ENCODE measurements at places on chromosomes 11 and 22.
A peak's percentile ranks its signal among the peaks of the same experiment; 100 is the strongest.

DNA sequence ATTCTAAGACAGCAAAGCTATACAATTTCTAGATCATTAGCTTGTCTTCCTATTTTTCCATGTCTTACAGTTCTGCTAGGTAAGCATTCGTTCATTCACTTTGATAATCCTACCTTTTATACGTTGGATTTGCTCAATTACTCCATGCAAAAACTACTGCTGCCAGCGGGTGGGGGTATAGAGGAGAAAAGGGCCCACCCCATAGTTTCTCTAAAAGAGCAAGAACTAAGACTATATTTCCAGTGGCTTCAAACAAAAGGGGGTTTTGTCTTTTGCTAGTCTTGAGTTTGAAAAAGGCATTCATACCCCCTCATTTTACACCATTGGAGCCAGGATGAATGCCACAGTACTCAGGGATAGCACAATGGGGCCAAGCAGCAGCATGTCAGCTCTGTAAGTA is 155.7 kb downstream of the WT1 start:
- H3K27ac ChIP-seq = no peak overlapping the region
- peaks cover 35% of the 10 kb centered on the region for H3K27me3 ChIP-seq
- no peak for DNase-seq
- no peaks in the 10 kb centered on the region for H3K36me3 ChIP-seq
- no peaks in the 10 kb centered on the region for H3K4me1 ChIP-seq
- H3K4me3 ChIP-seq = no peak overlapping the region

DNA sequence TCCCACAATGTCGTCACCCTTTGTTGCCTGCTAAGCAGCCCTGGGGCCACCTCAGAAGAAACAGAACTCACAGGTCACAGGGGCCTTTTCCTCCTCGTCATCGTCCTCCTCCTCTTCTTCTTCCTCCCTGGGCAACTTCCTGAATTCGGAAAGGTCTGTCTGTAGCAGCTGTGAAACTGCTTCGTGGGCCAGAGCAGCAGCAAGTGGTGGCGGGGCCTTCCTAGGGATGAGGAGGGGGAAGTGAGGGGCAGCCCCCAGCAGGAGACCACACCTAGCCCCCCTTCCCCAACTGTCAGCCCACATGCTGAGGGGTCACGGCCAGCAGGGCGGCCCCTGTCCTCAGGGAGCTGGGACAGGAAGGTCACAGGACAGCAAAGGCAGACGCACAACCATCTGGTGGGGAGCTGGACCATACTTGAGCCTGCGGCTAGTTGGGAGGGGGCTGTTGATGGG is 13.2 kb downstream of the PPM1F start:
- no peak for DNase-seq
- H3K27ac ChIP-seq = peak overlapping the region; percentile 90
- no peaks in the 10 kb centered on the region for H3K27me3 ChIP-seq
- H3K4me1 ChIP-seq = peaks cover 48% of the 10 kb centered on the region
- H3K4me3 ChIP-seq = no peak overlapping the region

GRCh38 chr22:27476729-27477128 is 324.8 kb downstream of the MN1 start:
- no peak overlapping the region for H3K4me3 ChIP-seq
- H3K36me3 ChIP-seq = no peaks in the 10 kb centered on the region
- no peaks in the 10 kb centered on the region for H3K27me3 ChIP-seq

GRCh38 chr11:9277176-9277575 is 12.0 kb upstream of the DENND5A start:
- H3K4me3 ChIP-seq = no peak overlapping the region
- peaks cover 13% of the 10 kb centered on the region for H3K36me3 ChIP-seq

- peaks cover 12% of the 10 kb centered on the region for H3K36me3 ChIP-seq
- no peaks in the 10 kb centered on the region for H3K27me3 ChIP-seq
- no peak overlapping the region for H3K4me3 ChIP-seq
These were observed 71.0 kb downstream of the AMBRA1 start for GRCh38 chr11:46522682-46523281.

- H3K36me3 ChIP-seq = peaks cover 84% of the 10 kb centered on the region
- H3K27ac ChIP-seq = no peak overlapping the region
- DNase-seq = no peak
These were observed 37.8 kb downstream of the SCN3B start for GRCh38 chr11:123616505-123617198.

DNA sequence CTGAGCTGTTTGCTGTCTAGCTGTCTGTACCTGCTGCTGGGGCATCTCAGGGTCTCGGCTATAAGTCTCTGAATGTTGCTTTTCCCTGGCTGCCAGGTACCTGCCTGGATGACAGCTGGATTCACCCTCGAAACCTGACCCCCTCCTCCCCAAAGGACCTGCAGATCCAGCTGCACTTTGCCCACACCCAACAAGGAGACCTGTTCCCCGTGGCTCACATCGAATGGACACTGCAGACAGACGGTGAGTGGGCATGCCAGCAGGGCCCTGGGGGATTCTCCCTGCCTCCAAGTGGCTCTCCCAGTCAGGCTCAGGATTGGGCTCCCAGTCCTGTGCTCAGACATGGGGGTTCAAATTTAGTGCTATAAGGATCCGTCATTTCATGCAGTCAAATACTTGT is 12.9 kb downstream of the IL17RA start:
- H3K4me1 ChIP-seq = peaks cover 89% of the 10 kb centered on the region
- H3K27me3 ChIP-seq = no peaks in the 10 kb centered on the region
- H3K27ac ChIP-seq = no peak overlapping the region
- no peak overlapping the region for H3K4me3 ChIP-seq
- H3K36me3 ChIP-seq = peaks cover 61% of the 10 kb centered on the region

- no peaks in the 10 kb centered on the region for H3K27me3 ChIP-seq
- no peaks in the 10 kb centered on the region for H3K36me3 ChIP-seq
- H3K4me3 ChIP-seq = no peak overlapping the region
- DNase-seq = no peak
- no peak overlapping the region for H3K27ac ChIP-seq
These were observed 725.8 kb upstream of the KIRREL3 start for GRCh38 chr11:127726367-127726766.

GRCh38 chr11:6681949-6682348 is 1.2 kb downstream of the MRPL17 start:
- H3K27ac ChIP-seq = peak overlapping the region; percentile 99
- peaks cover 34% of the 10 kb centered on the region for H3K4me1 ChIP-seq

DNA sequence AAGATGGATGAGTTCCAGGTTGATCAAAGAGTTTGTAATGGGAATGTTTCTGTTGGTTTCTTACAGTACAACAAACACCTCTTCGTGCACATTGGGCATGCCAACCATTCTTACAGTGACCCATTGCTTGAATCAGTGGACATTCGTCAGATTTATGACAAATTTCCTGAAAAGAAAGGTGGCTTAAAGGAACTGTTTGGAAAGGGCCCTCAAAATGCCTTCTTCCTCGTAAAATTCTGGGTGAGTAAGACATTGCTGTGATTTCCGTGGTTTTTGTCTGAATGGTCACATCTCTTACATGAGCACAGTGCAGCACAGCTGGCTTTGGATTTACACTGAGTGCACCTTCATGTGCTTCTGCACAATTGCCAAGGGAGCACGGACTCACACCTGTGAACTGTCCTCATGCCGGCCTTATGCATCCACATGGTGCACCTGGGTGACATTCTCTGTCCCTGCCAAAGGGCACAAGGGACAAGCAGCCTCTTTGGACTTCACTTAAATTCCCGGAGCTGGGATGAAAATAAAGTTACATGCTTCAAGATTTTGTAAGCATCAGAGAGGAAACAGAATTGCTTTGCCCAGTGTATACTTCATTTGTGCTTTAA is 107.1 kb upstream of the RASSF10 start:
- DNase-seq = no peak
- H3K27ac ChIP-seq = no peak overlapping the region
- H3K36me3 ChIP-seq = no peaks in the 10 kb centered on the region
- H3K4me3 ChIP-seq = no peak overlapping the region
- H3K4me1 ChIP-seq = no peaks in the 10 kb centered on the region

GRCh38 chr22:43210631-43211515 is 23.9 kb upstream of the TTLL12 start:
- H3K4me3 ChIP-seq = no peak overlapping the region
- H3K27me3 ChIP-seq = no peaks in the 10 kb centered on the region
- no peaks in the 10 kb centered on the region for H3K36me3 ChIP-seq
- H3K4me1 ChIP-seq = peaks cover 7% of the 10 kb centered on the region
- H3K27ac ChIP-seq = no peak overlapping the region
- DNase-seq = no peak

- H3K4me3 ChIP-seq = no peak overlapping the region
- no peaks in the 10 kb centered on the region for H3K36me3 ChIP-seq
- no peak for DNase-seq
- H3K4me1 ChIP-seq = no peaks in the 10 kb centered on the region
- no peak overlapping the region for H3K27ac ChIP-seq
These were observed 57.2 kb downstream of the NAV2 start for GRCh38 chr11:19769820-19770219.

DNA sequence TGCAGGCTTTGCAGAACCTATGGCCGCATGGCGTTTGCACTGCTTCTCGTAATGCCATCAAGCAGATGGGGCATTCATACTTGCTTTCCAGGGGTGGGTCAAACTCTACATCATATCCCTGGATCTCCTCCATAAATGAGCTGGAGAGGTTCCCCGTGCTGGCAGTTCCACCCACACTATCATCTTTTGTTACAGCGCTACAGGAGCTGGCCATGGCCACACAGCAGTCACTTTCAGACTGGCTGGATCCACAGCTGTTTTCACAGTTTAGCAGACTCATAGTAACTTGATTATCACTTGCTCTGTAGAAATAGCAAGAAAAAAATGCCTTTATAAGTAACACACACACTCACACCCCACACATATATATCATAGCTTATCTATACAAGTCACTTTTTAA is 8.8 kb downstream of the TRAF6 start:
- peaks cover 74% of the 10 kb centered on the region for H3K36me3 ChIP-seq
- H3K4me1 ChIP-seq = peaks cover 45% of the 10 kb centered on the region
- no peaks in the 10 kb centered on the region for H3K27me3 ChIP-seq
- no peak for DNase-seq
- peak overlapping the region; percentile 50 for H3K27ac ChIP-seq

DNA sequence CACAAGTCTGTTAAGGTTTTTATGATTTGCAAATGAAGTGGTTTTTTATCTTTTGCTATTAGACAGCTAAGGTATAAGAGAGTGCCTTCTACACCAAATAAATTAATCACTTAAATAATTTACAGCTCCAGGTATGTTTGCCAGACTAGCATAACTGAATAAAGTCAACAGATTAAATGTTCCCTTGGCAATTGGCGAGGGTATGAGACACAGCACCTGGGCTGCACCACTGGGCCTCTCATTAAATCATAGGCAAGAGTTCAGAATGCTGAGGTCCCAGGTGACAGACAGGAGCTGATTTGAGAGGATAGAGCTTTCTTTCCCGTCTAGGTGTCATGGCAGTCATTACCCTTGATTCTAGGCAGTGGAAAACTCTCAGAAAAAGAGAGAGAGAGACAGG is 62.6 kb upstream of the WT1 start:
- H3K27ac ChIP-seq = no peak overlapping the region
- no peaks in the 10 kb centered on the region for H3K4me1 ChIP-seq
- peaks cover 3% of the 10 kb centered on the region for H3K27me3 ChIP-seq
- no peaks in the 10 kb centered on the region for H3K36me3 ChIP-seq
- H3K4me3 ChIP-seq = no peak overlapping the region
- DNase-seq = no peak

- no peak for DNase-seq
- peak overlapping the region; percentile 17 for H3K27ac ChIP-seq
- H3K36me3 ChIP-seq = no peaks in the 10 kb centered on the region
These were observed 112.5 kb downstream of the KIAA1671 start for GRCh38 chr22:25064894-25065560.

- no peak overlapping the region for H3K4me3 ChIP-seq
- no peaks in the 10 kb centered on the region for H3K36me3 ChIP-seq
- no peak for DNase-seq
- no peak overlapping the region for H3K27ac ChIP-seq
- peaks cover 16% of the 10 kb centered on the region for H3K4me1 ChIP-seq
These were observed 2.0 kb downstream of the TENM4 start for GRCh38 chr11:79438631-79439409.

DNA sequence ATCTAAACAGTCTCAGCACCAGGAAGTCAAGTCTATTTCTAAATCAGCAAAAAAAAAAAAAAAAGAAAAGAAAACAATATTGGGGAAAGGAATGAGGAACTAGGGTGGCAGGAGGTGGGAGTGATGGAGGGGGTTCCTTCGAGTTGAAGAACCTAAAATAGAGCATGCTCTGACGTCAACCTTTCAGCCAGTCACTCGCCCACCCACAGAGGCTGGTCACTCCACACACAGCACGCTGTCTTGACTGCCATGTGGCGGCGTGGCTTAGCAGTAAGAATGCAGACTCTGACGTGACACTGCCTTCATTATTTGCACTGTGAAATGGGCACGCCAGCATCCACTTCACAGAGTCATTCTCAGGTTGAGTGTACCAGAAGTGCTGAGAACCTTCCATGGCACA is 48.3 kb downstream of the LARGE1 start:
- no peaks in the 10 kb centered on the region for H3K36me3 ChIP-seq
- no peak overlapping the region for H3K27ac ChIP-seq
- H3K4me3 ChIP-seq = no peak overlapping the region
- DNase-seq = no peak
- no peaks in the 10 kb centered on the region for H3K4me1 ChIP-seq

DNA sequence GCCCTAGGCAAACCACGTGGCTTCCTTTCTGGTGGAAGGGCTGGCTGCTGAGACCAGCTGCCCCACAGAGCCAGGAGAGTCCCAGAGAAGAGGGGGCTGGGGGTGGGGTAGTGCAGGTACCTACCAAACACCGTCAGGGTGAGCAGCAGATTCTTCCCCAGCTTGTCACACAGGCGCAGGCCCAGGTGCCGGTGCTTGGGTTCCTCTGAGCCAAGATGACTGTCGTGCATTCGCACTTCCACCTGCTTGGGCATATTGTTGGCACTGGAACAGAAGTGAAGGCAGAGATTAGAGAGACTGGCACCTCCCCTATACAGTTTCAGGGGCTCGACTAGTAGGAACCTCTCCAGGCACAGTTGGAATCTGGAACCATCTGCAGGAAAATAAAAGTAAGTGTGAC is 102.1 kb downstream of the SLC1A2 start:
- no peaks in the 10 kb centered on the region for H3K36me3 ChIP-seq
- H3K4me1 ChIP-seq = peaks cover 15% of the 10 kb centered on the region
- H3K4me3 ChIP-seq = no peak overlapping the region
- H3K27ac ChIP-seq = no peak overlapping the region
- no peak for DNase-seq

DNA sequence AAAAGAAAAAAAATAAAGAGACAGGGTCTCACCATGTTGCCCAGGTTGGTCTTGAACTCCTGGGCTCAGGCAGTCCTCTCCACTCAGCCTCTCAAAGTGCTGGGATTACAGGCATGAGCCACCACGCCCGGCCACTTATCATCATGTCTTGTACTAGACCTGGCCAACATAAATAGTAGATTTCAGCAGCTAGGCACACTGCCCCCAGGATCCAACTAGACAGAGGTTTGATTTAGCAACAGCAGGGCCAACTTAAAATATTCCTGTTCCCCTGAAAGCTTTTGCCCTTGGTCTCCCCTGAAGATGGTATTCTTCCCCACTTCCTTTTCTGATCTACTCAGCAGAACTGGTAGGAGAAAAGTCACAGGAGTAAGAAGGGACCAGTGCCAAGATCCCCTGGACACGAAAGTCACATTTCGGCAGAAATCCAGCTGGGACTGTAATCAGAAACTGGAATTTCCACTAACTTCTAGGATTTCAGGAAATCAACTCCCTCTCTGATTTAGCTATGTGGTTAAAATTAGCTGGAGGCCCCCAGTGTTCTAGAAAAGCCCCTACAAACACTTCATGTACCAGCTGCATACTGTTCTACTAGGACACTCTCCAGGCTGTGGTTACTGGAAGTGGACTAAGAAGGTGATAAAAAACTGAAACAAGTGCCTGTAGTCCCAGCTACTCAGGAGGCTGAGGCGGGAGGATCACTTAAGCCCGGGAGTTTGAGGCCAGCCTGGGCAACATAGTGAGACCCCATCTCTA is 8.9 kb upstream of the PPP2R1B start:
- H3K36me3 ChIP-seq = no peaks in the 10 kb centered on the region
- no peak overlapping the region for H3K4me3 ChIP-seq
- H3K4me1 ChIP-seq = no peaks in the 10 kb centered on the region
